ENCODE measurements at places on chromosomes 1 and 21. TPM values are rescaled to one million over a fixed set of nuclear protein-coding genes. Genes with fewer than 3 reads are reported as not detected.

DNA sequence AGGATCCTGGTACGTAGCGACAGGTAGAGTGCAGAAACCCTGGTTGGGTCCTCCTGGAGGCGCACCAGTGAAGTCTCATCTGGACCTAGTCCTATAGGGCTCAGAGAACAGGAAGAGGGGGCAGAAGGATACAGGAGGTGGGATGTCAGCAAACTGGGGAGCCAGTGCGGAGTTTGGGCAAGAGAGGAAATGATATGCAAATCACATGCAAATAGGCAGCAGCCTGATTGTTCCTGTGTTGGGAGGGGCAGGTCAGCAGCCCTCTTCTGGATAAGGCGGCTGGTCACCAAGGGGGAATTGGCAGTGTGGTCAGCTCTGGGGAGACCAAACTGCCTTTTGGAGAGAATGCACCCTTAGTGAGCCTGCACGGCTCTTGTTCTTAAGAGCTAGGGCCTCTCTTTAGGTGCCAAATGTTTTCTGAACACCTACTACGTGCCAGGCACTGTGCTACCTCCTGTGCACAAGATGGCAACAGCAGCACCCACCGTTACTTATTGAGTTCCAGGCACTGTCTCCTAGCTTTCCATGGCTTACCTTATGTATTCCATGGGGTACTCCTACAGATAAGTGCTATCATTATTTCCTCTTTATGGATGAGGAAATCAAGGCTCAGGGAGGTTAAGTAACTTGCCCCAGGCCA lies 18.1 kb upstream of the PADI3 start:
- DNase-seq = no peak
- H3K4me1 ChIP-seq = no peaks in the 10 kb centered on the region
- H3K4me3 ChIP-seq = no peak overlapping the region
- H3K27me3 ChIP-seq = no peaks in the 10 kb centered on the region

GRCh38 chr1:67690411-67690810 lies 5.4 kb downstream of the GADD45A start:
- DNase-seq = no peak
- peaks cover 10% of the 10 kb centered on the region for H3K4me1 ChIP-seq
- H3K27me3 ChIP-seq = no peaks in the 10 kb centered on the region
- no peak overlapping the region for H3K27ac ChIP-seq
- H3K36me3 ChIP-seq = no peaks in the 10 kb centered on the region

- no peaks in the 10 kb centered on the region for H3K27me3 ChIP-seq
- H3K4me1 ChIP-seq = peaks cover 2% of the 10 kb centered on the region
- no peaks in the 10 kb centered on the region for H3K36me3 ChIP-seq
- no peak overlapping the region for H3K4me3 ChIP-seq
Observed at GRCh38 chr1:9363061-9363471, 70.4 kb downstream of the SPSB1 start.

DNA sequence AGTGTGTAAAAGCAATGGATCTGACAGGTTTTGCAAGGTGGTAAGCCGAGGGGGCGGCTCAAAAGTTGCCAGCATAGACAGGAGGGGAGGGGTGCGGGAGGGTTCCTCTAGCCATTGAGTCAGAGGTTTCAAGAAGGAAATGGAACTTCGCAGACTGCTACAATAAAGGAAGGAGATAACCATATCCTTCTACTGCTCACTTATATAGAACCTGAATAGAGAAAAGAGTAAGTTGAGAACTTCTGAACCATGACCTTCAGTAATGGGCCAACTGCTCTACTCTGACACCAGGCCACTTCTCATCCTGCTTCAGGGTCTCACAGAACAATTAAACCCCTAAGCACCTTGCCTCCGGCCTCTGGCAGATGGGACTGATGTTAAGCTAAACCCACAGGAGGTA lies 26.3 kb upstream of the BCAR3 start:
- DNase-seq = no peak
- H3K36me3 ChIP-seq = no peaks in the 10 kb centered on the region
- no peak overlapping the region for H3K27ac ChIP-seq
- H3K27me3 ChIP-seq = no peaks in the 10 kb centered on the region
- no peaks in the 10 kb centered on the region for H3K4me1 ChIP-seq

Gene CATSPERE
- 1.7 TPM for total RNA-seq

DNA sequence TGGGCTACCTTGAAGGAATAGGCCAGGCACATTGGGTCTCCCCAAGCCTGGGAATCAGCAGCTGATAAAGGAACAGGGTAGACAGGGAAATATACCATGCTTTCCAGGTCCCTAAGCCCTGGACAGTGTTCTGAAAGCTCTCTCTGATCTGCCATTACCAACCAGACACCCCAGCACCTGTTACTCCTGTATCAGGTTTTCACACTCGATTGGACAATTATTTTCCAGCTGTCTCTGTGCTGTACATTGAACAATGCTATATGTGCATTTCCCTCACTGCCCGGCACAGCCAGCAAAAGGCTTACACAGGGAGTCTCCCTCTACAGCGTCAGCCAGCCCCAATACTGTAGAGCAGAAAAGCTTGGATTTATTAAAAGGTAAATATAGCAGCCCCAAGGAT lies 4.7 kb downstream of the CFAP45 start:
- H3K36me3 ChIP-seq = no peaks in the 10 kb centered on the region
- no peak overlapping the region for H3K27ac ChIP-seq
- no peak overlapping the region for H3K4me3 ChIP-seq
- no peaks in the 10 kb centered on the region for H3K27me3 ChIP-seq

DNA sequence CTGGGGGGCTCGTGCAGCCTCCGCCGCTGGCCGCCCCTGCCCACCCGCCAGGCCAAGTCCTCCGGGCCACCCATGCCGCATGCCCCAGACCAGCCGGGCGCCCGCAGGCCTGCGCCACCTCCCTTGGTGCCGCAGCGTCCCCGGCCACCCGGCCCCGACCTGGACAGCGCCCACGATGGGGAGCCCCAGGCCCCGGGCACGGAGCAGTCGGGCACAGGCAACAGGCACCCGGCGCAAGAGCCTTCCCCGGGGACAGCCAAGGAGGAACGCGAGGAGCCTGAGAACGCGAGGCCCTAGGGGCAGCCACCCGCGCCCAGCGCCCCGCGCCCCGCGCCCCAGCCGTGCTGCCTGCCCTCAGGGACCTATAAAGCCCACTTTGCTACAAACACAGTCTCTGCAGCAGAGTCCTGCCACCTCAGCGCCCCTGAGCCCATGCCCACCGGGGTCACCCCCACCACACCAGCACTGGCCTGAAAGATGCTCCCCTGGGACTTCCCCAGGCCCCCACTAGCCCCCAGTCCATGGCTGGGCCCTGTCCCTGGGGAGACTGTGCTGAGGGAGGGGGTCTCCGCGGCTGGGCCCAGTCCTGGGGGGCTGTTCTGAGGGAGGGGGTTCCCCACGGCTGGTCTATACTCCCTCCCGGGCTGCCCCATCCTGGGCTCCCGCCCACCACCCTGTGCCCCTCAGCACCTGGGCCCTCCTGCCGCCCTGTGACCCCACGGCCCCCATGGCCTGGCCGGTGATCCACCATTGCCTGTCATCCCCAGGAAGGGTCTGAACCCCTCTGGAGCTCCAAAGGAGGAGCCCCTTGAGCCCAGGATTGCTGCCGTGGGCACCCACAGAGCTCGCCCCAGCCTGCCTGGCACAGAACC lies 8.6 kb downstream of the TNFRSF18 start:
- H3K4me1 ChIP-seq = no peaks in the 10 kb centered on the region
- H3K27me3 ChIP-seq = no peaks in the 10 kb centered on the region
- no peak overlapping the region for H3K4me3 ChIP-seq
- no peak for DNase-seq
- H3K27ac ChIP-seq = no peak overlapping the region
- H3K36me3 ChIP-seq = no peaks in the 10 kb centered on the region

- no peaks in the 10 kb centered on the region for H3K4me1 ChIP-seq
- DNase-seq = no peak
- no peaks in the 10 kb centered on the region for H3K36me3 ChIP-seq
- H3K4me3 ChIP-seq = no peak overlapping the region
- no peaks in the 10 kb centered on the region for H3K27me3 ChIP-seq
Observed at GRCh38 chr1:156912861-156913808, 7.3 kb upstream of the LRRC71 start.
